ENCODE measurements at places on chromosomes 3 and 15.

DNA sequence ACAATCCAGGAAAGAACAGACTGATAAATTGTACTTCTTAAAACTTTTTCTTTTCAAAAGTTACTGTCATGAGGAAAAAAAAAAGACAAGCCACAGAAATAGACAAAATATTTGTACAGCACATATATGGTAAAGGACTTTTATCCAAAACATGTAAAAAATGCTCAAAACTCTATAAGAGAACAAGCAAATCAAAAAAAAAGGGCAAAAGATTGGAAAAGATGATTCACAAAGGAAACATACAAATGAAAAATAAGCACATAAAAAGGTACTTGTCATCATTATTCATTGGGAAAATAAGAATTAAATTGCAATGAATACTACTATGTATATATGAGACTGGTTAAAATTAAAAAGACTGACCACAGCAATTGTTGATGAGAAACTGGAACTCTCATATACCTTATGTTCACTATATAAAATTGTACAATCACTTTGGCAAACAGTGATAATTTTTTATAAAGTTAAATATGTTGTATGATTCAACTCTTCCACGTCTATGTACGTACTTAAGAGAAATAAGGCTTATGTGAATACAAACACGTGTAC is 39.7 kb downstream of the DIPK2A start:
- DNase-seq = no peak

GRCh38 chr3:179765396-179765795 is 112.6 kb downstream of the USP13 start:
- DNase-seq = no peak

- no peak for DNase-seq
These were observed 13.9 kb upstream of the C15orf61 start for GRCh38 chr15:67506775-67507747.

GRCh38 chr3:113556946-113557335 is 24.6 kb downstream of the SIDT1 start:
- no peak for DNase-seq

DNA sequence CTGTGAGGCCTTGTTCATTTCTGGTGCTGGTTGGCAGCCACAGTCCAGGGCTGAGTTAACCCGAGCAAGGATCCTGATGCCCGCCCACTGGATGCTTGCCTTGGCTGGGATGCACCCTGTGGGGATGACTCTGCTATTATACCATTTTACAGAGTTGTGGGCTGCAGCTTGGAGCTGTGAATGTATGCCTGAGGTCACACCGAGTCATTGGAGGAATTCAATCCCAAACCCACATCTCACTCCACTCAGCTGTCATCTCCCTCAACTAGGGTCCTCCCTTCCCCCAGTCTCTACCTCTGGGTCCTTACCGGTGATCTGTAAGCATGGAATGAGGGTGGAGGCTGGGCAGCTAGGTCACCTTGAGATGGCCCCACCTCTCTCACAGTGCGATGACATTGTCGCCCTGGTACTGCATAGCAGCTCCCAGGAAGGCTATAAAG is 22.1 kb downstream of the MAPKAPK3 start:
- no peak for DNase-seq

DNA sequence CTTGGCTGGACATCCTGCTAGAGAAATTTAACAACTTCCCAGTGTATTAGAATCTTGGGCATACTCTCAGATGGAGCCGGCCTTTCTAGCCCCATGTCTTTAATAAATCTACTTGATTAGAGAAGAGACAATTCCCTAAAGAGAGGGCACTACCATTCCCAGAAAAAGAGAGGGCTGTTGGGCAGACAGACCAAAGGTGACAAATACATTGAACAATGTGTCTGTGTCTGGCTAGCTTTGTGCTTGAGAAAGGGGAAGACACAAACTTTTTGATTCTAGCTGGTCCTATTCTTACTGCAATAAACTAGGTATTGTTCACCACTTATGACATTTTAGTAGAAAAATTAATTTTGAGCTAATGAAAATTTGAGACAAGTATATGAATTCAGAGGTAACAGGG is 57.7 kb downstream of the DUT start:
- DNase-seq = no peak

DNA sequence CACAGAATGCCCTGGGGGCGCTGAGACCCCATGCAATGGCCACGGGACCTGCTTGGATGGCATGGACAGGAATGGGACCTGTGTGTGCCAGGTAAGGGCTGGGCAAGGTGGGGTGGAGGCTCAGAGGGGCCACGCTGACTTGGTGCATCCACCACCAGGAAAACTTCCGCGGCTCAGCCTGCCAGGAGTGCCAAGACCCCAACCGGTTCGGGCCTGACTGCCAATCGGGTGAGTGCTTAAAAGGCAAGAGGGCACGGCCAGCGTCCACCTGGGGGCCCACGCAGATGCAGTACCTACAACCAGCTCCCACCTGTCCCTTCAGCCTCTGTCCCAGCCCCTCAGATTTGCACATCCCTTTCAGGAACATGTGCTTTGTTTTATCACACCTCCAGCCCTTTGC is 6.9 kb downstream of the STAB1 start:
- no peak for DNase-seq

DNA sequence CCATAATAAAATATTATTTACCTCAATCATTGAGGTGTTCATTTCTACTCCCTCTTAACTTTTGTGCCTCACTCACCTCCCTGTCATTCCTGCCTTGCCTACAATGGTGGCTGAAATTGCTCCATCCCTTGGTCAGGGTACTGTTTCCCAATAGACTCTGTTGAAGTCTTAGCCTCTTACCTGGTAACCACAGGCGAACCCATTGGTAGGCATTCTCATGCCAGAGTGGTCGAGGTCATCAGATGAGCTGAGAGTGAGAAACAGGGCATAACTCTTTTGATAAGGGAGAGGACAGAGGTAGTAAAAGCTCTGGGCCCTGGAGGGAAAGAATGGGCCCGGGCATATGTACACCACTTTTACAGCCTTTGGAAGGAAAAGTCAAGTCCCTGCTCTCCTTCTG is 265.6 kb downstream of the ARRDC4 start:
- DNase-seq = no peak

GRCh38 chr3:150594150-150594549 is 9.0 kb upstream of the SELENOT start:
- DNase-seq = no peak

DNA sequence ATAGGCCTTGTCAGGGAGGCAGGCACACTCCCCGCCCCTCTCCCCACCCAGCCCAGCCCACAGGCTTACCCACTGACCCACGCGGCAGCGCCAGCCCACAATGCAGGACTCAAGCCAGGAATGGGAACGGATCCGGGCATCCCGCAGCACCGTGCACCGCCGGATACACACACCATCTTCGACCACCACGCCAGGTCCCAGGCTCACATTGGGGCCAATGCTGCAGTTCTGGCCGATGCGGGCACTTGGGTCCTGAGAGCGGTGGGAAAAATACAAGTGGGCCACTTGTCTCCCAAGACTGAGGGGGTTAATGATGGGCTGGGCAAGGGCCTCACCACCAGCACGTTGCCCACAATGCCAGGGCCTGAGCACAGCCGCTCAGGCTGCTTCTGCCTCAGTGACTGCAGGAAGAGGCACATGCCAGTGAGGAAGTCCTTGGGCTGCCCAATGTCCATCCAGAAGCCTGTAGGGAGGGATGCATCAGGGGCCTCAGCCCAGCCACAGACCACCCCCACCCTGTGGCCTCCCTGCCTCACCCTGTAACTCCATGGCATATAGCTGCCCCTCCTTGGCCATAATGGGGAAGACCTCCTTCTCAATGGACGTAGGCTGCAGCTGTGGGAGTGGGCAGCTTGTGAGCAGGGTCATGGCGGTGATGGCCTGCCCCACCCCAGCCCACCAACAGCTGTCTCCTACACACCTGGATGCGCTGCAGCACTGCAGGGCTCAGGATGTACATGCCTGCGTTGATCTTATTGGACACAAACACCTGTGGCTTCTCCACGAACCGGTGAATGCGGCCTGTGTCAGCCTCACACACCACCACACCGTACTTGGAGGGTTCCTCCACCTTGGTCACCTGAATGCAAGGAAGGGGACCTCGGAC is 1.6 kb downstream of the GMPPB start:
- no peak for DNase-seq

GRCh38 chr15:39598186-39598850 is 17.4 kb downstream of the THBS1 start:
- no peak for DNase-seq

GRCh38 chr15:74418575-74419338 is 15.0 kb downstream of the SEMA7A start:
- DNase-seq = no peak

DNA sequence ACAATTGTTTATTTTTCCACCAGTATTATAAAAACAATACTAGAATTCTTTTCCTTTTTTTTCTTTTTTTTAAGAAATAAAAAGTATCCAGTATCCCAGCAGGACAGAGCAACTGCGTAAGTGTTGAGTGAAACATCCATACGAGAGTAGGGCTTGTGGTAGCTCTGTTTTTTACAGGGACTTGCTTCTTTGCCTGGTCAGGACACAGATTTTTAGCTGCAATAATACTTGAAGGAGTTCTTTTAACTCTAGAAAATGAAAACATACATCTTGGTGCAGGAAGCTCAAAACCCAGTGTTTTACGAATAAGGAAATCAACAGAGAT is 297.7 kb upstream of the NR2E3 start:
- no peak for DNase-seq

GRCh38 chr3:141223673-141224166 is 7.9 kb upstream of the PXYLP1 start:
- no peak for DNase-seq

- no peak for DNase-seq
These were observed 436.0 kb upstream of the TPM1 start for GRCh38 chr15:62606376-62607113.

DNA sequence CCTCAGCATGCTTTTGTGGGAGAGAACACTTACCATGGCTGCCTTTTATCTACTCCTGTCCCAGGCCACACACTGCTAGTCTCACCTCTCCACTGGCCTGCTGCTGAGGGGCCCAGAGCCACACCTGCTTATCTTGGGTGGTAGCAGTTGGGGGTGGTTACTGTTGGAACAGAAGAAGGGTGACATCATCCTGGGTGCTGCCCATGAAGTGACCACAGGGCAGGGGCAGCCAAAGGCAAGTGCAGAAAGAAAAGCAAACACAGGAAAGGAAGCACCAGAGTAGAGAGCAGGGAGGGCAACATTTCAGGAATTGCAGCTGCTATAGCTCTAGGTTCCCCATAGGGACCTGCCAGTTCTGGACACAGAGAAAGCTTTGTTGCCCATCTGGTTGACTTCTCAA is 345.2 kb downstream of the VPS13C start:
- no peak for DNase-seq

DNA sequence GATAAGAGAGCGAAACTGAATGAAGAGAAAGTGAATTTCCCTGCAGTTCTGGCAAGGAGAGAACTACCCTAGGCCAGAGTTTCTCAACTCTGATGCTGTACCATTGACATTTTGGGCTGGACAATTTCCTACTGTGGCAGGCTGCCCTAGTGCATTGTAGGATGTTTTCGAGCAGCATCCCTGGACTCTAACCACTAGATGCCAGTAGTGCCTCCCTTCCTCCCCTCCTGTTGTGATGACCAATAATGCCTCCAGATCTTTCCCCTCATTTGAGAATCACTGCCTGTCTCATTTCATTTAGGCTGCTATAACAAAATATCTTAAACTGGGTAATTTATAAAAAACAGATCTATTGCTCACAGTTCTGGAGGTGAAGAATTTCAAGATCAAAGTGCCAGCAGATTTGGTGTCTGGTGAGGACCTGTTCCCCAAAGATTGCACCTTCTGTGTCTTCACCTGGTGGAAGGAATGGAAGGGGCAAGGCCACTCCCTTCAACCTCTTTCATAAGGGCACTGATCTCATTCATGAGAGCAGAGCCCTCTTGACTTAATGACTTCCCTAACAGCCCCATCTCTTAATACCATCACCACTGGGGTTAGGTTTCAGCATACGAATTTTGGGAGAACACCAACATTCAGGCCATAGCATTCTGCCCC is 188.9 kb upstream of the MEIS2 start:
- peak; percentile 22 for DNase-seq

DNA sequence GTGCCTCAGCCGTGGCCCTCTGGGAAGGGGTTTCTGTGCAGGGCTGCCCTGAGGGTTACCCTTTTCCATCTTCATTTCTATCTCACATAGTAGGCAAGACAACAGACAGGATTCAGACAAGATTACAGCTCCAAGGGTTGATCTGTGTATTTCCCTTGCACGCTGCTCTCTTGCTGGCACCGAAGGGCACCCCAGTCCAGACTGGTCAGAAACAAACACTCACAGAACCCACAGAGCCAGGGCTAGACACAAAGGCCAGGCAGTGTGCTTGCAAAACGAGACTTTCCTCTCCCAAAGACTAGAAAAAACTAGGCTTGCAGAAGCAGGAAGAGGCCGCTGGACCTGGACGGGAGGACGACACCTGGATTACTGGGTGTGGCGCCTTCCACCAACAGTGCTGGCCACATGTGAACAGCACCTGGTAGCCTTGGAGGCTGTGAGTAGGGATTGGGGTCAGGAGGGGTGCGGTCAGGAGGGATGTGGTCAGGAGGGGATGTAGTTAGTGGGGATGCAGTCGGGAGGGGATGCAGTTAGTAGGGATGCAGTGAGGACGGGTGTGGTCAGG is 96.8 kb downstream of the BDH1 start:
- no peak for DNase-seq

DNA sequence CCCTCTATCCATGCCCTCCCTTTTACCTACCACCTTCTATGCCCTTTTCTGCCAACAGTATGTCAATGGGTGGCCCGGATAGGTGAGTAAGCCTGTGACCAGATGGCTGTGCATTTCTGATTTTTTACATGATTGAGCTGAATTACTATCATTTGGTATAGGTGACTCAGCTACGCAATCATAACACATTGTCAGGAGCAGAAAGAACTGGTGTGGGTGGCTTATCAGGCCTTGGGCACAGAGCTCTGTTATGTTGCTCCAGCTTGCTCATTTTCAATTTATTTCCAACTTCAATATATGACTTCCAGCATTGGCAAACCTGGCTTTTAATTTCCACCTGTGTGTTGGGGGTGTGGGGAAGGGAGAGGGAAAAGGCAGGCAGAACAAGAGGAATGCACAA is 86.6 kb upstream of the AGBL1 start:
- DNase-seq = no peak

GRCh38 chr3:178907081-178907480 is 164.5 kb downstream of the ZMAT3 start:
- DNase-seq = no peak

- DNase-seq = no peak
These were observed 24.6 kb downstream of the ITGA11 start for GRCh38 chr15:68407141-68407885.

All from retina (tissue), 1 donor.